ENCODE measurements at places on chromosomes 11 and 22.
A peak's percentile ranks its signal among the peaks of the same experiment; 100 is the strongest.

- DNase-seq = peak; percentile 61
These were observed 593.2 kb downstream of the INSC start for GRCh38 chr11:15707971-15708370.

- DNase-seq = no peak
These were observed 2.8 kb downstream of the NDUFC2 start for GRCh38 chr11:78076733-78077403.

GRCh38 chr11:134822897-134823296 lies 410.9 kb upstream of the B3GAT1 start:
- DNase-seq = no peak

- no peak for DNase-seq
These were observed 33.7 kb downstream of the RNF121 start for GRCh38 chr11:71962428-71963038.

- peak; percentile 59 for DNase-seq
These were observed 22.5 kb upstream of the KRTAP5-7 start for GRCh38 chr11:71504531-71504930.

DNA sequence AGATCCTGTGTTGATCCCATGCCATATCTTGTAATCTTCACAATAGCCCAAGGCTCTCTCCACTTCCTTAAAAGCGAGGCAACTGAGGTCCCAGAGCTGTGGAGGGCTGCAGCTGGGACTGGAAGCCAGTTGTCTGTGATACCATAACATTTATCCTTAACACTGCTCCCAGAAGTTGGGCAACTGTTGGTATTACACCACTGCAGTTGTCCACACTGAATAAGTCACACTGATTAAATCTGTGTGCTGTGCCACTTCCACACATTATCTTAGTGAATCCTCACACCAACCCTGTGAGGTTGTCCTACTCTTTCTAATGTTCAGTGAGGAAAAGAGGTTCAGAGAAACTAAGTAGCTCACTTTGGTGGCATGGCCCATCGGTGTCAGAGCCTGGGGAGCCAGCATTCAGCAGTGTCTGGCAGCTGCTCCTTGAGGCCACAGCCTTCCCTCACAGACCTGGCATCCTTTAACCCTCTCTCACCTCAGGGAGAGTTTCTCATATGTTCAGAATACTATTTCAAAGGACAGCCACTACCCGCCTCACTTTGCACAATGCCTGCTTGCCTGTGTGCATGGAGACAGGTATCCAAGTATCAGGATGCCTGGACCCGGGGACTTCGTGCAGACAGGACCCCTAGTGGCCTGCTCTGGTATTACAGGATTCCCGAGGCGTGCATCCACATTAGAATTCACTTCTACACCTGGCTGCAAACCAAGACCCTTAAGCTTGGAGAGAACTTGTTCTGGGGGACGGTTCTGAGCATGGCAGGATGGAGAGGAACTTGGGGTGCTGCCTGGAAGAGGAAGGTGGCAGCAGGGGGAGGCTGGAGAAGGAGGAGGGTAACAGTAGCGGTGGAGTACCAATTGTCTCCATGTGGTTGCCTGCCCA lies 221.9 kb upstream of the TBCEL start:
- DNase-seq = peak; percentile 76

GRCh38 chr22:27800250-27801201 lies 1.0 kb downstream of the MN1 start:
- DNase-seq = no peak

- DNase-seq = no peak
These were observed 22.2 kb downstream of the NNMT start for GRCh38 chr11:114318361-114318760.

DNA sequence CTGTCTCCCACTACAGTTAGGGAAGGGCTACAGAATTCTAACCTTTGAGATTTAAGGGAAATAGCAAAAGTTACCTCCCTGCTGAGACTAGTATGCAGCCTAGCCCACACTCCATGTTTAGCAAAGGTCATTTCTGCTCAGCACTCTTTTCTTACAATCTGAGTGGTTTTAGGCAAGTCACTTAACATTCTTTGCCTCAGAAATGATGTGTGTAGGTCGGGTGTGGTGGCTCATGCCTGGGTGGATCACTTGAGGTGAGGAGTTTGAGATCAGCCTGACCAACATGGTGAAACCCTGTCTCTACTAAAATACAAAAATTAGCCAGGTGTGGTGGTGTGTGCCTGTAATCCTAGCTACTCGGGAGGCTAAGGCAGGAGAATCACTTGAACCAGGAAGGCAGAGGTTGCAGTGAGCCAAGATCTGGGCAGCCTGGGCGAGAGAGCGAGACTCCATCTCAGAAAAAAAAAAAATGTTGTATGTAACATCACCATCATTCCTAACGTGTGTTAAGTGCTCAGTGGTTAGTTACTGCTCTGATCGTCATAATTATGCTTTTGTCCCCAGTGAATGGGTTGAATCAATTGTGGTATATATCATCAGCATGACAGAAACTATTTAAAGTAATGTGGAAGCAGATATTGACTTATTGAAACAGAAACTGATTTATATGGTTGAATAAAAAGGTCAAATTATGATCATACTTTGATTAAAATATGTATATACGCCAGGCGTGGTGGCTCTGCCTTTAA lies 55.0 kb downstream of the COPB1 start:
- DNase-seq = no peak

DNA sequence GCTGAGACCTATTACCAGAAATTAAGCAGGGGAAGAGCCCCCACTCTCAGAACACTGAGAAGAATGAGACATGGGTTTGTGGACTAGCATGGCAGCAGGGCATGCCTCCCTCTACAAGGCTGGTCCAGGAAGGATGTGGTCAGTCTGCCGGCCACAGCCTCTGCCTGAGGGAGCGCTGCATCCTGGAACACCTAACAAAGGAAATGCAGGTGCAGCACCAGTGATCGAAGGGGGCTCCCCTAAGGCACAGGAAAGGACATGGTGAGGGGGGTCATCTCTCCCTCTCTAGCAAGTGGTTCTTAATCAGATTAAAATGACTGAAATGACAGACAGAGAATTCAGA lies 40.6 kb upstream of the ARL14EP start:
- DNase-seq = no peak

- DNase-seq = no peak
These were observed 39.3 kb upstream of the LRRC4C start for GRCh38 chr11:41498726-41499125.

- peak; percentile 63 for DNase-seq
These were observed at the start of gene INPPL1 for GRCh38 chr11:72224564-72225410. Gene INPPL1, plus strand, starts transcription at chr11:72224767. Its CDS starts 218 bp downstream, at chr11:72224985.

DNA sequence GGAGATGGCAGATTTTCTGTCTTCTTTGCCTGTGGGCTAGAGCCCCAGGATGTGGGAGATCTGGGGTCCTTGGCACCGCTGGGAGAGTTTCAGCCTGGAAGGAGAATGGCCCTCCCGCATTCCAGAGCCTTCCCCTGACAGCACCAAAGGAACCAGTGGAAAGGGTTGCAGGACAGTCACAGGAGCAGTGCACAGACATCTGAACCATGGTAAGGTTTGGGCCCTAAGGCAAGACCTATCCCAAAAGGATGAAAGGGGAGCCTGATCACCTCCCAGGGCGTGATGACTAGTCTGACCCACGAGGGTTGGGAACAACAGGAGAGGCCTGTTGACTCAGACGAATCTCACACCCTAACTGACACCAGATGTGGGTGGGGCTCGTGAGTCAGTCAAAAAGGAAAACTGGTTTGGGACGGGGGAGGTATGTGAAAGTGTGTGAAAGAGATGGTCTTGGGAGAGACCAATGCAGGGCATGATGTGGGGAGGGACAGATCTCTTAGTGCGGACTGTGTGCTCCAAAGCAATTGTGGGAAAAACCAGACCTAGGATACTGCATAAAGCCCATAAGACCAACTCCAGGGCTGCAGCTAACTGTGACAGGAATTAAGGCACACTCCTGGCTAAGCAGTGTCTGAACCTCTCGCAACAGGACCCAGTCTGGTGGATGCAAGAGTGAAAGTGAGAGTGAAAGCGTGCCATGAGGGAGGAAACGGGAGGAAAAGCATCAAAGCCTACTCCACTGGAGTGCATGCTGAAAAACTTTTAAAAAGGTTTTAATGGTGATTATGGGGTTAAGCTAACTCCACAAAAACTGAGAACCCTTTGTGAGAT lies 39.1 kb upstream of the GLYAT start:
- no peak for DNase-seq

DNA sequence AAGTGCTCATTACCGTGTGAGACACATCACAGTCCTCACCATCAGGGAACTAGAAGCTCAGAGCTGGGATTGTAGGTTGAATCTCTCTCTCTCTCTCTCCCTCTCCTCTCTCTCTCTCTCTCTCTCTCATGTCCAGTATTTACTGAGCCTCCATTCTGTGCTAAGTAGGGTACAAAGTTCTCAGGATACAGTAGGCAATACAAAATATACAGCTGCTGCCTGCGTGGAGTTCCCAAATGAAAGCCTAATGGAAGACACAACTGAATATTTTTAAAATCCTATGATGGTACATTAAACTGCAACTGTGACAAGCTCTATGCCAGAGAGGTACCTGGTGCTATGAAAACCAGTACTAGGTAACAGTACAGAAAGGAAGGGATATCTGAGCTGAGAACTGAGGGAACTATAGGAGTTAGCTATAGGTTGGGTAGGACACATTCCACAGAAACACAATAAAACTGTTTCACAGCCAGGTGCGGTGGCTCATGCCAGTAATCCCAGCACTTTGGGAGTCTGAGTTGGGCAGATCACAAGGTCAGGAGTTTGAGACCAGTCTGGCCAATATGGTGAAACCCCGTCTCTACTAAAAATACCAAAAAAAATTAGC lies 9.6 kb upstream of the PRG2 start:
- DNase-seq = no peak

- DNase-seq = no peak
These were observed 717 bp downstream of the OSM start for GRCh38 chr22:30265823-30266444.

DNA sequence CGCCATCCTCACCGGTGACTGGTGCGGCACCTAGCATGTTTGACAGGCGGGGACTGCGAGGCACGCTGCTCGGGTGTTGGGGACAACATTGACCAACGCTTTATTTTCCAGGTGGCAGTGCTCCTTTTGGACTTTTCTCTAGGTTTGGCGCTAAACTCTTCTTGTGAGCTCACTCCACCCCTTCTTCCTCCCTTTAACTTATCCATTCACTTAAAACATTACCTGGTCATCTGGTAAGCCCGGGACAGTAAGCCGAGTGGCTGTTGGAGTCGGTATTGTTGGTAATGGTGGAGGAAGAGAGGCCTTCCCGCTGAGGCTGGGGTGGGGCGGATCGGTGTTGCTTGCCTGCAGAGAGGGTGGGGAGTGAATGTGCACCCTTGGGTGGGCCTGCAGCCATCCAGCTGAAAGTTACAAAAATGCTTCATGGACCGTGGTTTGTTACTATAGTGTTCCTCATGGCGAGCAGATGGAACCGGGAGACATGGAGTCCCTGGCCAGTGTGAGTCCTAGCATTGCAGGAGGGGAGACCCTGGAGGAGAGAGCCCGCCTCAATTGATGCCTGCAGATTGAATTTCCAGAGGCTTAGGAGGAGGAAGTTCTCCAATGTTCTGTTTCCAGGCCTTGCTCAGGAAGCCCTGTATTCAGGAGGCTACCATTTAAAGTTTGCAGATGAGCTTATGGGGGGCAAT lies 1.1 kb downstream of the NEAT1 start:
- no peak for DNase-seq

- DNase-seq = no peak
These were observed 6.9 kb downstream of the TRABD start for GRCh38 chr22:50192436-50193204.

- no peak for DNase-seq
These were observed 3.8 kb downstream of the DGCR2 start for GRCh38 chr22:19118329-19118880.

DNA sequence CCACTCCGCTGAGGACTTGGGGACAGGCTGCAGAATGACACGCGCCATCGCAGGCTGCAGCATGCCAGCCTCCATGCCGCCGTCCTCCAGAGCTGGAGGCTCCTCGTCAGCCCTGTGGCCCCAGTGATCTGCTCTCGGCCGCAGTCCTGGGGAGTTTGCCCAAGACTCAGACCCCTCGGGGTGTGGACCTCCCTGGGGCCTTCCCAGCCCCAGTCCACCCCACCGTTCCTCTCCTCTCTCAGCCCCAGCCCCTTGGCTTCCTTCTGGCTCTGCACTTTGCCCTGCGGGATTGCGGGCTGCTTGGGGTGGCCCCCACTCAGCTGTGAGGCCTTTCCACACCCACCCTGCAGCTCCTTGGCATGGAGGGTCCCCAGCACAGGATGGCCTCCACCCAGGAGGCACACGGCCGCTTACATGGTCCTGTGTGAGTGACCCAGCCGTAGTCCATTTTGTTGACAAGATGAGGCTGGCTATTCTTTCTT lies 414.9 kb downstream of the TBC1D22A start:
- no peak for DNase-seq

GRCh38 chr11:12803086-12803826 lies 129.0 kb downstream of the TEAD1 start:
- DNase-seq = peak; percentile 28

DNA sequence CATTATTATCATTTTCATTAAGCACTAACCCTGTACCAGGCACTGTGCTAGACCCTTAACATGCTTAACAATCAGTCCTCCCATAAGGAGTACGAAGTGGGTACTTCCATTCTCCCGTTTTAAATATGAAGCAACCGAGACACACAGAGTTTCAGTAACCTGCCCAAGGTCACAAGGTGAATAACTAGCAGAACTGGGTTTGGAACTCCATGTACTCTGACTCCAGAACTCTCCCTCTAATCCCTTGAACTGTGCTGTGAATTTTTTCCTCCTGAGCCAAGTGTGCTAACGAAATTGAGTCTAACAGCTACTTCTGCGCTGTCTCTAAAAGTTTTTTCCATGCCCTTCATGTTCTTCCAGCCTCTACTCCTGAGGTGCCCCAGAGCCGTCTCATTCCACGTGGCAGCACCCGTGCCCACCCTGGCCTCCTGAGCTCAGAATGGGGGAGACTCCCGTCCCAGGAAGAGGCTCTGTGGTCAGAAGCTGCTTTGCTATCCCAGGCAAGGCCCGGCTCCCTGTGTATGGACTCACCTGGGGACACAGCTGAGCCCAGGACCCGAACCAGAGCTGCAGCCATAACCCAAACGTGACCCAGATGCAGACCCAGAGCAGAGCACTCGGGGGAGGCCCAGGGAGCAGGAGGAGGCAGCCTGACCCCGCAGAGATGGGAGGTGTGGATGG lies 8.6 kb upstream of the TRIM29 start:
- no peak for DNase-seq

- DNase-seq = no peak
These were observed 68.2 kb downstream of the GALNT18 start for GRCh38 chr11:11553573-11553972.

- DNase-seq = peak; percentile 24
These were observed 262.8 kb upstream of the PLET1 start for GRCh38 chr11:112523477-112523876.

DNA sequence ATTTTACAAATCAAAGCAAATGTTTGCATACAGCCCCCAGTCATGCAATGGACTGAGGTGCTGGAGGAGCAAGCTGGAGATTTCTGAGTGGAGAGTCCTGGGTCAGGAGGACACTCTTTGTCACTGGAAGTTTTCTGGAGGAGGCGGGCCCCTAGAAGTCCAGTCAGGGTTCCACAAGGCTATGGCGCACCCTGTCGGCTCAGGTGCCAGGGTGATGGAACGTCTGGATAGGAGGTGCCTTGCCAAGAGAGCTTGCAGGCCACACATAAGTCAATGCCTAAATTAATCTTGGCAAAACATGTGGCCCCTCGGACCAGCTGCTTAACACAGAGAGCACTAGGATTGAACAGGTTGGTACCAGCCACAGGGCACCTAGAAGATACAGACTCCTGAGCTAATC lies 174.7 kb upstream of the CADM1 start:
- DNase-seq = peak; percentile 77

- no peak for DNase-seq
These were observed 1.4 kb upstream of the YPEL1 start for GRCh38 chr22:21736948-21737347.

GRCh38 chr11:20739577-20739976 lies 70.2 kb downstream of the NELL1 start:
- DNase-seq = no peak

Measured in BE2C (cell line).